ENCODE measurements at places on chromosomes 2 and 18.

GRCh38 chr18:49590608-49591007, 28.8 kb downstream of the LIPG start:
- no peak for DNase-seq

DNA sequence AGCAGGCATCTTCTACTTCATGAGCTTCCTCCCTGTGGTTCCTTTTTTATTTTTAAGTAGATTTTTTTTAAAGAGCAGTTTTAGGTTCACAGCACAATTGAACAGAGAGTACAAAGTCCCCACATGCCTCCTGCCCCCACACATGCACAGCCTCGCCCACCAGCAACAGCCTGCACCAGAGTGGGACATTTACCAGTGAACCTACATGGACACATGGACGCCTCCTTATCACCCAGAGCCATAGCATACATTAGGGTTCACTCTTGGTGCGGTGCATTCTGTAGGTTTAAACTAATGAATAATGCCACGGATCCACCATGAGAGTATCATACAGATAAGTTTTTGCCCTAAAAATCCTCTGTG, 40.9 kb downstream of the HS1BP3 start:
- no peak for DNase-seq

DNA sequence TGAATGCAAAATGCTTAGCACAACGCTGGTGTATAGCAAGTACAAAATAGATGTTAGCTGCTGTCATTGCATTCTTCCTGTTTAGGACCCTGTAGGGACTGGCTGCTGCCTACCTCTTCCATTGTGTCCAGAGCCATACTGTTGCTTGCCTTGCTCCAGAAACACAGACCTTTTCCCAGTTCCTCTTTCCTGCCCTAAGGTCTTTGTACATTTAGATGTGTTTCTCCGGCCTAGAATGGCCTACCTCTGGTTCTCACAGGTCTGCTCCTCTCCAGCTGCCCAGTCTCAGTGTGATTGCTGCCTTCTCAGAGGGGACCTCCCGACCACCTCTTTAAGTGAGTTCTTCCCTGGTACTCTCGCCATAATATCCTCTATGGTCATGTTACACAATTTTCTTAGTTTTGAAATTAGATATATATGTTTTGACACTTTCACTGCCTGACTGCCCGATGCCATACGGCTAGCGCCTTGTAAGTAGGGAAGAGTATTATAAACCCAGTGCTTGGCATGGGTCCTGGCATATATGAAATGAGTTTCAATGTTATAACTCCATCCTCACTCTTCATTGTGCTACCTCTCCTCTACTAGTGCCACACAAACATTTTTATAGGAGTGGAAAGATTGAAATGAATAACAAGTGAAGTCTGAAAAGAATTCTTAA, 48.3 kb downstream of the RFTN2 start:
- DNase-seq, result no peak

DNA sequence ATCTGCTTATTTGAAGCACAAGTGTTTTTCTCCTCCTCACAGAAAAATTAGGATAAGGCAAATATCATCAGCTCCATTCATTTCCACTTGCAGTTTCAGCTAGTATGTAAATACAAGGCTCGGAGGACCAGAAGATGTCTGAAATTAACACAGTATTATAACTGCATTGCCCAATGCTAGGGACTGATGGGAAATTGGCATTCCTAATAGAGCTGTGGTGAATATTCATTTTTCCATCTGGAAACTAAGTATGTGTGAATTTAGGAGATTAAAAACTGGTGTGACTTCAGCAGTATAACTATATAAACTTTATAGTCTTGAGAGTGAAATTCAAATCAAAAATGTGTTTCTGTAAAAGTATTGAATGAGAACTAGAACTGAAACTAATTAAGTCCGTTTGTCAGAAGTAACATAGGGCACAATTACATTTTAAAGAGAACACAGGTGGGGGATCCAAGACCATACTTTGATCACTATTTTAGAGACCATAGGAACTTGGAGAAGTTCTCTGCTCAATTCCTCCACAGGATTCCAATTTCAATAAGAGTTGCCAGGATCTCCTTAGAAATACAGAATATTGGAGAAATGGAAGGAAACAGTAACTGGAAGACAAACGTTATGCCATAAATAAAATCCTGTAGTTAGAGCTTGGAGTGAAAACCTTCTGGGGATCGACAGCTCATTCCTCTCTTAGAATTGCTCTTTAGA, 12.1 kb upstream of the ITGA6 start:
- no peak for DNase-seq

- DNase-seq, result no peak
Observed at GRCh38 chr2:215527736-215528135, 91.9 kb upstream of the FN1 start.

DNA sequence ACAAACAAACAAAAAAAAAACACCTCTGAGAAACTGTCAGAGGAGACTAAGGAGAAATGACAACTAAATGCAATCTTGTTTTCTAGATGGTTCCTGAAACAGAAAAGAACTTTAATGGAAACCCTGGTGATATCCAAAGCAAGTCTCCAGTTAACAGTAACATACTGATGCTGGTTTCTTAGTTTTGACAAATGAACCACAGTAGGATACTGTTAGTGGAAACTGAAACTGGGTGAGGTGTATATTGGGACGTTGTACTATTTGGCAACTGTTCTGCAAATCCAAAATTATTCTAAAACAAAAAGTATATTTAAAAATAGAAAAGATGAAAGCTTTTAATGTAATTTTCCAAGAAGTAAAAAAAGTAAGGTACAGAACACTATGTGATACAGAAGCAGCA, 11.4 kb downstream of the SESTD1 start:
- DNase-seq, result no peak

- DNase-seq, result no peak
Observed at GRCh38 chr2:24247592-24247991, 72.7 kb downstream of the FAM228A start.

- DNase-seq, result peak; percentile 84
Observed at GRCh38 chr2:200695191-200695590, 109.4 kb downstream of the AOX1 start.

DNA sequence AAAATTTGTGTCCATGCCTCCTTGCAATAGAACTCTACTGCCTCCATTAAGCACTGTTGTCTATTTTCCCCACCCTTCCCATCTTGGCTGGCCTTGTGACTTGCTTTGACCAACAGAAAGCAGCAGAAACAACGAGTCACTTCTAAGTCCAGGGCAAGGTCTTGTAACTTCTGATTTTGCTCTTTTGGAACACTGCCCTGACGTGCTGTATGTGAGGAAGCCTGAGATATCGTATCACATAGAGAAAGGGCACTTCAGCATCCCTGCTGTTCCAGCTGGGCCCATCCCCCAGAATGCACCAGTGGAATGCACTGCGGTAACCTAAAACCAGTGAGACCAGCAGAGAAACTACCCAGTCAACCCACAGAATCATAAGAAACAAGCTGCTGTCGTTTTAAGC, 28.1 kb downstream of the NCKAP1 start:
- DNase-seq, result no peak

- no peak for DNase-seq
Observed at GRCh38 chr18:55265984-55266383, 306.7 kb upstream of the CCDC68 start.

DNA sequence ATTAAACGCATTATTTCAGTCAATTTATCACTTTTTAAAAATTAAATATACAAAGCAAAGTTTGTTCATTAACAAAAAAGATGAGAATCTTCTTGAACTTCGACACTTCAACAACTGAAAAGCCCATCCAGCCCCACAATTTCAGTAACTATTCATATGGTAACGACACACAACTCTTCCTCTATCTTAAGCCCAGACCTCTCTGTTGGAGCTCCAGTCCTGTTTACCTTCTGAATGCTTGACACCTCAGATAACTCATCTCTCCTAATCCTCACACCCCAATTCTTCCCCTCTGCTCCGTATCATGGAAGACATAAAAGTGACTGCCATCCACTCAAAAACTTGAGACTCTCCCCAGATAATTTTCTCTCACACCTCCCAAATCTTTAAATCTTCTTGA, 12.6 kb downstream of the USP37 start:
- DNase-seq, result no peak

- DNase-seq, result no peak
Observed at GRCh38 chr18:59140302-59140885, 710 bp downstream of the SEC11C start.

- no peak for DNase-seq
Observed at GRCh38 chr2:173290046-173290445, 64.6 kb upstream of the CDCA7 start.

- DNase-seq, result peak; percentile 6
Observed at GRCh38 chr2:584863-585823, 92.1 kb downstream of the TMEM18 start.

DNA sequence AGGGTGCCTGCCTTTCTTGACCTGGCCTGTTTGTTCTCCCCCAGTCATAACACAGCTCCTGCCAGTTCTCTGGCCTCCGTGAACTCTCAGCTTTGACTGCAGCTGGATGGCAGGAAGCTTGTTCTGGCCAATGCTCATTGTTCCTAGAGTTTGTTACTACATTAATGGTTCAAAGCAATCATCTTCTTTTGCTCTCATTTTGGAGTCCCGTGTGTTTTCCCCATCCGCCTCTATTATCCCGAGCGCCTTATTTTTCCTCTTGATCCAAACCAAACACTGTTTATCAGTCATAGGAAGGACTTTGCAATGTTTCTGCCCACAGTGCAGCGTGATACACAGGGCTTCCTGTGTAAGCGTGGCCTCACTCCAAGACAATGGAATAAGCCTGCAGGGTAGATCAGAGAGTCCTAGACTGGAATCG, 184.3 kb upstream of the APCDD1 start:
- no peak for DNase-seq

DNA sequence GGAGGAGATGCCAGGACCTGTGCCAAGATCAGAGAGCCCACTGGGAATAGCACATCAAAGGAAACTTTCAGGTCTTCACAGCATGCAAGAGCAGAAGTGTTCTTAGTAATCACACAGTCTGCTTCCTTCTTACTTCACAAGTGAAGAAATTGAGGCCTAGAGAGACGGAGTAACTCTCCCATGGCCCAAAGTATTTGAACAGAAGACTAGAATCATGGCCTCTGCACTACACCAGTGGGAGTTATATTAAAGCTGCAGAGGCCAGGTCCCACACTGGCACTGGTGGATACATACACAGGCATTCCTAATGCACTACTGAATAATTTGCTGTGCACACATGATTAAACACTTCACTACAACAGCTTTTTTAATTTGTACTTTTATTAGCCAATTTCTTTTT, 107.6 kb upstream of the RMP24 start:
- no peak for DNase-seq

DNA sequence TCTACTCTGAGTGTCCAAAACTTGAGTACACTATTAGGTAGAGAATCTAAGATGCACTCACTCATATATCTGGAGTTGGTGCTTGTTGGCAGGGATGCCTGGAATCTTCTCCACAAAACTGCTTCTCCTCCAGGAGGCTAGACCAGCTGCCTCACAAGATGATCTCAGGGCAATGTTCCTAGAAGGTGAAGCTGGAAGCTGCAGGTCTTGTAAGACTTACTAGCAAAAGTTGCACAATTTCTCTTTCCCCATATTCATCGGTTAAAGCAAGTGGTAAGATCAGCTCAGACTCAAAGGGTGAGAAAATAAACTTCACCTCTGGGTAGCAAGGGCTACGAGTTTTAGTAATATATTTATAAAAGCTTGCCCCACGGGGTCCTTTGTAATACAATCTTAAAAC, 454.4 kb upstream of the ACVR2A start:
- no peak for DNase-seq

DNA sequence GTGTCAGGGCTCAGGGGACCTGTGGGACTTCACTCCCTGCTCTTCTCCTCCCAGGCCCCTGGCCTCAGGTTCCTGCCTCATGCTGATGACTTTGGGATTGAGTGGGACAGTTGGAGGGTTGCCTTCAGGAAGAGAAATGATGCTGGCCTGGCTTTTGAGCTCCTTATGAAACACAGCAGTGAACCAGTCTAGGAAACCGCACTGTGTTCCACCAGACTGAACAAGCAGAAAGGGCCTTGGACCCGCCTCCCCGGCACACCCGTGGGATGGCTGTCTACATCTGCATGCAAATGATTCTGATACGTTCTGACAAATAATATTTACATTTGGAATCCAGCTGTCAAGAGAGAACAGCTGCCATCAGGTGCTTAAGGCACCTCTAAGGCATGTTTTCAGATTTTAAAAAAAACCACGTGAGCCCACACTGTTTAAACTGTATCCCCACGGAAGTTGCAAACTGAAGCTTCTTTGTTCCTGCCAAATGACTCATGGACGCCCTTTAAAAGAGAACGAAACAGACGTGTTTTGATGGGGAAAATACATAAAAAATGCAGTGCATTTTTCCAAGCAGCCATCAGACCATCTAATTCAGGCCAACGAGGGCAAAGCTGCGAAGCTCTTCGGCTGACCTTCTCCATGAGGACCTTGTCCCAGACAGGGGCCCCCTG, 27.6 kb upstream of the ASAP2 start:
- no peak for DNase-seq

- DNase-seq, result peak; percentile 50
Observed at GRCh38 chr18:47970664-47971531, 40.4 kb upstream of the SMAD2 start.

- DNase-seq, result no peak
Observed at GRCh38 chr2:115194623-115195022, 752.2 kb downstream of the DPP10 start.

GRCh38 chr2:197954328-197954727, 149.9 kb downstream of the PLCL1 start:
- DNase-seq, result no peak

GRCh38 chr2:239245872-239246721, 154.7 kb downstream of the HDAC4 start:
- DNase-seq, result no peak

GRCh38 chr2:133605011-133605765, 36.9 kb upstream of the NCKAP5 start:
- no peak for DNase-seq

DNA sequence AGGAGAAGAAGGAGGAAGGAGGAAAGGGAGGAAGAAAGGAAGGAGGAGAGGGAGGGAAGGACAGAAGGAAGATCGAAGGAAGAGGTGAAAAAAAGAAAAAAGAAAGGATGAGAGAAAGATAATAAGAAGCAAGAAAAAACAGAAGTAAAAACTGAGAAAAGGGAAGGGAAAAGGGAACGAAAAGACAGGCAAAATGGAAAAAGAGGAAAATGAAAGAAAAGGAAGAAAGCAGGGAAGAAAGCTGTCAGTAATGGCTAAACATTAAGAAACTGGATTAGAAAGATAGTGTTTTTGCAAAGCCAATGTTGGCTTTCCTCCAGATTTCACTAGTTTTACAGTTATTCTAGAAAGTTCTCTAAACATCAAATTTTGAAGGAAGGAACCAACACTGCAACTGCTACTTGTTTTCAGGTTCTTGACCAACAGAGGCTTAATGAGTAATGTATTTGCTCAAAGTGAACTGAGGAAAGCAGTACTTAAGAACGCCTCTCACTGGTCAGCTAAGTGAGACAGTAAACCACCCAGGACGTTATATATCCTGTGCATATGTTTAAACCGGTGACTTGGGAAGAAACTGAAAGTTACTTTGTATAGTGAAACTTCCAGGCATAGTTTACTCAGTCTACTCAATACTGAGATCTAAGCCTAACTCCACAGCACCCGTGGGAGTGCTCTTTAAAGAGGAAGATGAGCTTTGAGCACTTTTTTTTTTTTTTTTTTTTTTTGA, 286.2 kb upstream of the TRIB2 start:
- no peak for DNase-seq

- no peak for DNase-seq
Observed at GRCh38 chr2:65863713-65864112, 431.3 kb upstream of the SPRED2 start.

- no peak for DNase-seq
Observed at GRCh38 chr18:24846138-24846537, 385.7 kb downstream of the HRH4 start.

GRCh38 chr2:48854681-48855080, 99.2 kb upstream of the LHCGR start:
- no peak for DNase-seq

- DNase-seq, result no peak
Observed at GRCh38 chr2:12684471-12684936, 32.2 kb upstream of the TRIB2 start.

GRCh38 chr2:202035089-202035940, 1.7 kb downstream of the FZD7 start:
- no peak for DNase-seq

Measured in KG1 (cell line).